Trophoblast cell (in vitro differentiated cells and primary cell): ENCODE measurements at places on chromosomes 7 and 10.
A peak's percentile ranks its signal among the peaks of the same experiment; 100 is the strongest.

DNA sequence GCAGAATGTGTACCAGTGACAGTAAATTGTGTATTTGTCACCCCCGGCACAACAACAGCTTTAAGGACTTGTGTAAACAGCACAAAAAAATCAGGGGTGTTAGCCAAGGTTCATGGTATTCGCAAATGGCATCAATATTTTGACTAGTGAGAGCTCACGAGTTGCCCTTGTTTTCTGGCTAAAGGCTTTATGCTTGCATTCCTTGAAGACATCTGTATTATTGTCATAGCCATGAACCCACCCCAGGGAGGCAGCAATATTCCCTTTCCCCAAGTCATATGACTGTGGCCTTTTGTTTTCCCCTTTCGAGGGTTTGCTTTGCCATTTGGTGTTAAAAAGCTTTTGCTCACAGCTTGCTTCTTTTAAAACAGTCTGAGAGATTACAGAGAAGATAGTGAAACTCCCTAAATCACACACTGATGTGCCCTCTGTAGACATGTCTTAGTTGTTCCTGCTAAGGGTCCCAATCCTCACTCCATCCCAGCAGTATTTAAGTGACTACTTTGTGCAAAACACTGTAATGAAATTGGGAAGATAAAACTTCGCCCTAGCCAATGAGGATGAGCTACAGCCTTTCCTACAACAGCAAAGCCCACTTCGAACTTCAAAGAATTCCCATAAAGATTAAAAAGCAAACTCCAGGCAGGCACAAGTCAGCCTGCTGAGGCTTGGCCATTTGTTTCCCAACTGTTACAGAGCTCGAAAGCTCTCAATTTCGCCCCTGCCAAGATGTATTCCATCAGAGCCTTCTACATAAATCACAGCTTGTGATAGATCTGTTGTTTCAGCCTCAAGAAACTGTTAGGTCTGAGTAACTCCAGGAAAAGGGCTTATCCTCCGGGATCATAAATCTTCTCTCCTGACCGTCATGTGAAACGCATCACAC lies 172.3 kb downstream of the ADAM12 start:
- H3K36me3 ChIP-seq, result no peaks in the 10 kb centered on the region
- H3K27me3 ChIP-seq, result no peaks in the 10 kb centered on the region
- DNase-seq, result no peak
- no peak overlapping the region for H3K27ac ChIP-seq
- no peaks in the 10 kb centered on the region for H3K4me1 ChIP-seq
- H3K4me3 ChIP-seq, result no peak overlapping the region

DNA sequence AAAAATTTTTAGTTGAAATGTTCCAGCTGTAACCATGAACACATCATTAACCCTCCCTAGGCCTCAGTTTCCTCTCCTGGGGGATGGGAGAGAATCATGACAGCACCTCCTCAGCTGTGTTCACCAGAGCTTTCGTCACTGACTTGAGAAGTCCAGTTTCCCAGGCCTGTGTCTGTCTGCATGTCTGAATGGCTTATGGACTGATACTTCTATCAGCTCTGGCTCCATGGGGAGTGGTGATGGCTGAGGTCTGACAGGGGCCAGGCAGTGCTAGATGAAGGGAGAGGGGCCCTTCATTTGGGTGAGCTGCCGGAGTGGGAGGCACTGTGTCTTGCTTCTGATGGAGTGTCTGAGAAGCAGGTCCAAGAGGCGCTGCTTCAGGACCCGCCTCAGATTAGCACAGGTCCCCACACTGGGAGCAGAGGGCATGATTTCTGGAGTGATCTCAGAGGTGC lies 192.9 kb downstream of the PTPN20 start:
- H3K27ac ChIP-seq, result no peak overlapping the region
- H3K27me3 ChIP-seq, result no peaks in the 10 kb centered on the region
- no peak for DNase-seq

GRCh38 chr7:37309493-37309892 lies 139.2 kb downstream of the ELMO1 start:
- H3K36me3 ChIP-seq, result peaks cover 10% of the 10 kb centered on the region
- no peak overlapping the region for H3K4me3 ChIP-seq
- H3K4me1 ChIP-seq, result peaks cover 7% of the 10 kb centered on the region
- DNase-seq, result no peak

DNA sequence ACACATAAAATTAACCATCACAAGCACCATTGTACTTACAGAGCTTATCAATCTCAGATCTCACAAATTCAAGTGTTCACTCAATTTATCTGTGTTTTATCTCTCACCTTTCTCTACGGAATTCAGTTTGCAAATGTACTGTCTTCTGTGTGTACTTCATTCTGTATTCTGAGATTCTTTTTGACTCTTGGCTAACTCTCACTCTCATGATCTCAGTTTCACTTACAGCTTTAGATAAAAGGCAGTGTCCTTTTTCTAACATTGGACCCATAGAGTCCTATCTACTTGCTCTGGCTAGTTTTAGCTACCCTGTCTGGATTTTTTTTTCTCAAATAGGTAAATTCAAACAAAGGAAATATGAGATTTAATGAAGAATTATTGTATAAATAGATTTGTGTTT lies 176.0 kb downstream of the CCDC7 start:
- DNase-seq, result no peak
- H3K4me1 ChIP-seq, result no peaks in the 10 kb centered on the region
- no peaks in the 10 kb centered on the region for H3K27me3 ChIP-seq
- H3K4me3 ChIP-seq, result no peak overlapping the region

- H3K4me3 ChIP-seq, result no peak overlapping the region
- no peaks in the 10 kb centered on the region for H3K36me3 ChIP-seq
- no peak for DNase-seq
These were observed 102.7 kb downstream of the ZWINT start for GRCh38 chr10:56258378-56258777.

- no peak overlapping the region for H3K27ac ChIP-seq
- no peak overlapping the region for H3K4me3 ChIP-seq
- peaks cover 9% of the 10 kb centered on the region for H3K4me1 ChIP-seq
- no peaks in the 10 kb centered on the region for H3K36me3 ChIP-seq
- no peak for DNase-seq
These were observed 195.8 kb downstream of the PTEN start for GRCh38 chr10:88059190-88059589.

GRCh38 chr7:137986252-137987017 lies 15.5 kb downstream of the CREB3L2 start:
- H3K4me3 ChIP-seq, result no peak overlapping the region
- H3K27me3 ChIP-seq, result no peaks in the 10 kb centered on the region
- peaks cover 29% of the 10 kb centered on the region for H3K4me1 ChIP-seq
- peak overlapping the region; percentile 29 for H3K27ac ChIP-seq
- DNase-seq, result peak; percentile 65
- no peaks in the 10 kb centered on the region for H3K36me3 ChIP-seq

GRCh38 chr7:105452085-105452484 lies 63.4 kb upstream of the SRPK2 start:
- H3K4me3 ChIP-seq, result no peak overlapping the region
- H3K36me3 ChIP-seq, result peaks cover 2% of the 10 kb centered on the region
- no peaks in the 10 kb centered on the region for H3K27me3 ChIP-seq
- H3K4me1 ChIP-seq, result no peaks in the 10 kb centered on the region
- H3K27ac ChIP-seq, result no peak overlapping the region
- no peak for DNase-seq

GRCh38 chr10:72309290-72310240 lies 35.8 kb downstream of the DDIT4 start:
- H3K27ac ChIP-seq, result no peak overlapping the region
- no peaks in the 10 kb centered on the region for H3K36me3 ChIP-seq
- H3K4me1 ChIP-seq, result peaks cover 18% of the 10 kb centered on the region
- H3K4me3 ChIP-seq, result no peak overlapping the region

DNA sequence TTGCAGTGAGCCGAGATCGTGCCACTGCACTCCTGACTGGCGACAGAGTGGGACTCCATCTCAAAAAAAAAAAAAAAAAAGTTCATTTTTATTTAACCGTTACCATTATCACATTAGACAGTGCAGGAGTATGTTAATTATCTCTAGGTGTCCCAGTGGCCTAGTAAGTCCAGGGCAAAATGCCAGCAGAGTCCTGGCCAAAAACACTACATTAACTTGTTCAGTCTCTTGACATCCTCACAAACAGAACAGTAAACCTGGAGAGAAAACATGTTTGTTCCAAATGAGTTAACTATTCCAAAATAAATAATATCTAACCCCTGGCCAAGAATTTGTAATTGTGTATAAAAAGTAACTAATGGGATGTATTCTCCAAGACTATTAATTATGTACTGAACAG lies 43.2 kb downstream of the PTPRZ1 start:
- H3K27ac ChIP-seq, result no peak overlapping the region
- DNase-seq, result no peak
- H3K27me3 ChIP-seq, result no peaks in the 10 kb centered on the region

DNA sequence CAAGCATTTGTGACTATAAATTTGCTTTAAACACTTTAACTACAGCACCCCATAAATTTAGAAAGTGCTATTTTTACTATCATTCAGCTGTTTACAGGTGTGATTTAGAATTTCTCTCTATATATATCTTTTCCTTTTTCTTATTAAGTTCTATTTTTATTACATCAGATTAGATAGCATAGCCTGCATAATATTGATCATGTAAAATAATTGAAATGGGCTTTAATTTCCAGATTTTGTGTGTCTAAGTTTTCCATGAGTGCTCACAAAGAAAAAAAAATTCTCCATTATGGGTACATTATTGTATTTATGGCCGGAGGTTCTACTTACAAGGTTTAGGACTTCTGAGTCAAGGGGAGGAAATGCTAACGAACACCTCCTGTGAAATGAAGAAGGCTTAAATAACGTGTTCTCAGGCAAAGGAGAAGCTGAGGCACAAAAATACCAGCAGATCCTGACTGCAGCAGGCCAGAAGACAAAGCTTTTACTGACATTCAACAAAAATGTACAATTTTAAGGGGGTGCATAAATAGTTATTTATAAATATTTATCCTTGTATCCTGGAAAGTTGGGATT lies 114.2 kb downstream of the RNF133 start:
- H3K36me3 ChIP-seq, result no peaks in the 10 kb centered on the region
- H3K4me3 ChIP-seq, result no peak overlapping the region
- H3K27ac ChIP-seq, result no peak overlapping the region
- no peak for DNase-seq

GRCh38 chr10:80025281-80025680 lies 53.2 kb upstream of the TMEM254 start:
- H3K4me3 ChIP-seq, result no peak overlapping the region
- no peaks in the 10 kb centered on the region for H3K4me1 ChIP-seq
- no peak for DNase-seq
- no peaks in the 10 kb centered on the region for H3K27me3 ChIP-seq

DNA sequence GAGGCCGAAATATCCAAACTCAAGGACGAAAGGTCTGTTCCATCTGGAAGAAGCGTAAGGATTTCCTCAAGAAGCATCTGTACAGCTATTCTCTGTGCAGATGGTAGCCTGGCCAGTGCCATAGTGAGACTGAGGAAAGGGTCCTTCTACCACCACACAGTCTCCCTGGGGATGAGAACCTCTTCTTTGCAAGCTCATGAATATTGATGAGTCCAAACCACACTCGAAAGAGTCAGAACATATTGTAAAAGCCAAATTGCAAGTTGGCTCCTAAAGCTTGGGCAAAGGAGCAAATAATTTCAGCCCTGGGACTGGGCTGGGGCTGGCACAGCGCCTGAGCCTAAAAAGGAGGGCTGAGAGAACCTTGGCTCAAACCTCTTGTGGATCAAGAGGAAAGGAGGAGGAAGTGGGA lies 66.1 kb upstream of the PIP4K2A start:
- no peak for DNase-seq
- H3K4me1 ChIP-seq, result peaks cover 1% of the 10 kb centered on the region
- no peak overlapping the region for H3K4me3 ChIP-seq

GRCh38 chr7:36309716-36310115 lies 79.9 kb upstream of the ANLN start:
- H3K27me3 ChIP-seq, result no peaks in the 10 kb centered on the region
- no peak overlapping the region for H3K27ac ChIP-seq
- H3K4me3 ChIP-seq, result no peak overlapping the region
- no peak for DNase-seq

DNA sequence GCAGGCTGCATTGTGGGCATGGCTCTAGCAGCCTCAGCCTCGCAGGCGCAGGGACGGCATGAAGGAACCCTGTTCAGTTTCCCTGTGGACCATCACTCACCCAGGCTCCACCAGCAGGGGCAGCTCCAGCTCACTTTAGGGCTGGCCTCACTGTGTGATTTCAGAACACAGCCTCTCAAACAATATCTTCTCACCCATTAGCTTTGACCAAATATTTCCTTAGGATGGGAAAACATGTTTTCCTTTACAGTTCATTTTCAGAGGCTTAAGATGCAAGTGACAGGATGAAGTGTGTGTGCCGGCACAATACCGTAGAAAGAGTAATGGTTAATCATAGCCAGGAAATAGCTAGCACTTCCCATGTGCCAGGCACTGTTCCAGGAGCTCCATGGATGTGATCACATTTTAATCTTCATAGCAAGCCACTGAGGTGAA lies 58.2 kb downstream of the LANCL2 start:
- no peak overlapping the region for H3K27ac ChIP-seq
- H3K36me3 ChIP-seq, result no peaks in the 10 kb centered on the region
- no peak overlapping the region for H3K4me3 ChIP-seq
- H3K4me1 ChIP-seq, result peaks cover 5% of the 10 kb centered on the region
- no peak for DNase-seq
- no peaks in the 10 kb centered on the region for H3K27me3 ChIP-seq

- H3K4me3 ChIP-seq, result no peak overlapping the region
- DNase-seq, result no peak
- H3K4me1 ChIP-seq, result no peaks in the 10 kb centered on the region
- peaks cover 40% of the 10 kb centered on the region for H3K27me3 ChIP-seq
- H3K27ac ChIP-seq, result no peak overlapping the region
These were observed 9.7 kb downstream of the SP8 start for GRCh38 chr7:20776942-20777341.

- no peak for DNase-seq
- H3K27ac ChIP-seq, result no peak overlapping the region
- H3K4me3 ChIP-seq, result no peak overlapping the region
- H3K36me3 ChIP-seq, result no peaks in the 10 kb centered on the region
- no peaks in the 10 kb centered on the region for H3K27me3 ChIP-seq
- H3K4me1 ChIP-seq, result no peaks in the 10 kb centered on the region
These were observed 90.8 kb downstream of the DNAJB9 start for GRCh38 chr7:108660465-108660864.

DNA sequence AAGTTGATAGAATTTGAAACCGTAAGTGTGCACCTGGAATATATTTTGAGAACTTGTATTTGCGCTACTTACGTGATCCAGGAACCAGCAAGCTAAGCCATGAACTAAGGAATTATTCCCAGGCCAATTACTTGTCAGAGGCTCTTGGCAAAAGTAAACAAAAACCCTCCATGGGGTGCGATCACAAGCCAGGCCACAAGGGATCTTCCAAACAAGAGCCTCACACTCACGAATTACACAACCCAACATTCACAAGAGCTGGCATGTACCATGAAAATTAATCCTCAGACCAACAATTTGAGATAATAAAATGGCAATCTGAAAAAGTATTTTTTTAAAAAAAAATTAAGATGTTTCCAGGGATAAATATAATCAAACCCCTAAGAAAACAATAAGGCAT lies 467.0 kb upstream of the AKR1E2 start:
- no peak overlapping the region for H3K4me3 ChIP-seq
- no peaks in the 10 kb centered on the region for H3K36me3 ChIP-seq
- no peak for DNase-seq
- no peak overlapping the region for H3K27ac ChIP-seq
